NCI-H510A (cell line): ENCODE measurements at places on chromosomes 6 and 20.
A peak's percentile ranks its signal among the peaks of the same experiment; 100 is the strongest.

DNA sequence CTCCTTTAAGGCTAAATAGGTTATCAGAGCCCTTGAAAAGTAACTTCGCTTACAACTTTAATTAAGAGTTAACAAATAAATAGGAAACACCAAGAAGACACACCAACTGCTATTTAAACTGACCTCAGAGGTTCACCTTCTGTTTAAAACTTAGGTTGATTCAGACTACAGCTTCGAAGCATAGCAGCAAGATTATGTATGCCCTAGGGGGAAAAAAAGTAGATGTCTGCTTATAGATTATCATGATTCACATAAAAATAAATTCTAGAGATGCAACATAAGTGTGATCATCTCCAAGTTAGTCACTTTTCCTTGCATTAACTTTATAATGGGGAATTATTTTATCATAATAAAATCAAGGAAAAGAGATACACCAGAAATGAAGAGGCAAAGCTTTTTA lies 8.9 kb downstream of the PNISR start:
- DNase-seq = no peak

- no peak for DNase-seq
Observed at GRCh38 chr6:128158496-128158895, 257.6 kb upstream of the THEMIS start.

GRCh38 chr6:73169633-73170032 lies 55.7 kb downstream of the KHDC1L start:
- DNase-seq = no peak

DNA sequence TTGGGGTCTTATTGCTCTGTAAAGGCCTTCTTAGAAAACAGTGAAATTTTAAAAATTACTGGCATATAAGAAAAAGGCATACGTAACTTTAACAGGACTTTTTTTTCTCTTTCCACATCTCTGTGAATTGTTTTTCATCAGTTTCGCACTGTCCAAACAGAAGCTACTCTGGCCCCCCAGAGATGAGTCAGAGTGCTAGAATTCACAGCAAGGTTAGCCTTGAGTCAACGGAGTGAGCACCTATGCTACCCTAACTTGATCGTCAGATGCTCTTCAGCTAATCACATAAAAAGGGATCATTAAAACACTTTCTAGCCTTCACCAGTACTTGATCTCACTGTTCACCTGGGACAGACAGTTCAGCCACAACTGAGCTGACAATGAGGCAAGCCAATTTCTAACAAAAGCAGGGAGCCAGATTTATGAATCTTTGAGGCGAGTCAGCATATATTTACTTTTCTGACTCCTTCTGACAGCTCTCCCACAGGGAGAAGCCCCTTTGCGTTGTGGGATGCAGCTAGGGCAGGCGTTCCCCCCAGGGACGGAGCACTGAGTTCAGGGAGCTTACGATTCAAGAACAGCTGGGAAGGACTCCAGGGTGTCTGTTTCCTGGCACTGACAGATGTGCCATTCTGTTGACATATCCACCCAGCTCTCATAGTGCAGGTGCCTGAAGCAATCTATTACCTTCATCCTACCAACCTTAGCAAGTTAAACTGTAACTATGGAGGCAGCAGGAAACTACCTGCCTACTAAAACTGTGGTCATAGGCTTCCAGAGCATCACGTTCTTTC lies 46.4 kb upstream of the SPDEF start:
- peak; percentile 49 for DNase-seq
